ENCODE measurements at places on chromosomes 5 and 9.

DNA sequence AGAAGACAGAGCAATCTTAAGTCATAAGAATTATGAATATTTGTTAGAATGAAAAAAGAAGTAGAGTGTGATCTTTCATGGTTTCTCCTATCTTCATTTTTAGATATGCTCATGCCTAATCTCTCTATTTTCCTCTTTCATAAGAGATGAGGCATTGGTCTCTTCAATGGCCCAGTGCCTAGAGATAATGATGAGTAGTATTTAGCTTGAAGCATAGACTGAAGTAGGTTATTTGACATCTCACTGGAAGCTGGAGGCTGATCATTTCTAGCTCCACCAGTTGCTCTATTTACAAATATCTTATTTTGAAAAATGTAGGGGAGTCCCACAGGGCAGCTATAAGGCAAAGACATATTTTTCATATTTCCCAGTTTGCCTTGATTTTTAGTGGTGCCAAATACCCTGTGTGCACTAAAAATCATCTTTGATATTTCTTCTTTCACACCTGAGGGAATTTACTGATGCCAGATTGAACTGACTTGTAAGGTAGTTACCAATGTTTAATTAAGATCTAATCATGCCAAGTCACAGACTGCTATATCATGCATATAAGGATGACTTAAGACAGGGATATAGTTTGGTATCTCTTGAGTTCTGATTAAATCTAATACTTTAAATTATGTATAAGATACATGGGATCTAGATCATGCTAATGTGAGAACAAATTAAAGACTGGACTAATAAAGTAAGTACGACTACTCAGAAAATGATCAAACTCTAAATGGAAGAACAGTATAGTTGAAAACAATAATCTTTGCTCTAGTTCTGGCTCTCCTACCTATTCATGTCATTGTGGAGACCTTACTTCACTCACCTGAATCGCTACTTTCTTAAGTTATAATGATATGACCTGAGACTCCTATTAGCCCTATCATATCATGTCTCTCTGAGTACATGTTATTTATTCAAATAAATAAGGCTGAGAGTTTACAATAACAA is 108.2 kb upstream of the IFNE start:
- no peak for DNase-seq

GRCh38 chr9:38074441-38074961 is 5.5 kb upstream of the SHB start:
- DNase-seq = no peak

DNA sequence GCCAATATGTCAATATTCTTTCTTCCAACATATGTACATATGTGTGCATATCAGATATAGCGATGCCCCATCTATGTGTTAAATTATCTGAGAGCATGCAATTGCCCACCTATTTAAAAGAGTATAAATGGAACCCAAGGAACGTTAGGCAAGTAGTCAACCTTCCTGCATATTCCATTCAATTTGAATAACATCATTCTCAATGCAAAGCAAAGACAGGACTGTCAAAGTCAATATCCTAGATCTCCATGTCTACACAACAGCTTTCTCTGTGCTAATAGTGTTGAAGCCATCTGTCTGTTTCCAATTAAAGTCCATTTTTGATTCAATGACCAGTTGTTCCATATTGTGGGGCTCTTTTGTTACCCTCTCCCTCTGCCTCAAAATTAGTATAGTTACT is 85.3 kb upstream of the COX7C start:
- DNase-seq = no peak

GRCh38 chr5:117494188-117494587 is 919.6 kb upstream of the SEMA6A start:
- no peak for DNase-seq

- DNase-seq = no peak
These were observed 119.7 kb upstream of the SPATA31C2 start for GRCh38 chr9:88258024-88258423.

GRCh38 chr5:81391-82021 is 10.5 kb upstream of the PLEKHG4B start:
- no peak for DNase-seq

GRCh38 chr9:130088051-130088450 is 34.3 kb downstream of the GPR107 start:
- DNase-seq = no peak

- DNase-seq = no peak
These were observed 34.0 kb upstream of the HAND1 start for GRCh38 chr5:154511984-154512383.

DNA sequence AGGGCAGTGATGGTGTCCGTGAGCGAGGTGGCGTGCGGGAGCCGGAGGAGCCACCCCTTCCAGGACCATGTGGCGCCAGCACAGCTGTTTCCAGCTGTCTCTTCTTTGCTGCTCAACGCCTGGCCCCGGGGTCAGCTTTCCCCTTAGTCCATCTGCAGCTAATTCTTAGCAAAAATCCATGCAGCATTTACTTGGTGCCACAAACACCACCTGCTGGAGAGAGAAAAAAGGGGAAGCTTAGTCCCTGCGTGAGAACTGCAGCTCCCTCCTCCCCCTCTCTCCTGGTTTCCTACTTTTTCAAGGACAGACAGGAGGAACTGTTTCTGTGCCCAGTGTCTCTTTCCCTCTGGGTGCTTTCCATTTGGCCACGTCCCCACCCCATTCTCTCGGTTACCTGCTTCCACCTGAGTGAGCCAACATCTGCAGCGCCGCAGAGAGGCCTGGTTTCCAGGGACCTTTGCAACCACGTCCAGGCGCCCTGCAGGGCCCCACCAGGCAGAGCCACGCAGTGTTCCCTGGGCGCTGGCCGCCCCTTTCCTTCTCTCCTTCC is 3.4 kb downstream of the SLC6A19 start:
- peak; percentile 47 for DNase-seq

DNA sequence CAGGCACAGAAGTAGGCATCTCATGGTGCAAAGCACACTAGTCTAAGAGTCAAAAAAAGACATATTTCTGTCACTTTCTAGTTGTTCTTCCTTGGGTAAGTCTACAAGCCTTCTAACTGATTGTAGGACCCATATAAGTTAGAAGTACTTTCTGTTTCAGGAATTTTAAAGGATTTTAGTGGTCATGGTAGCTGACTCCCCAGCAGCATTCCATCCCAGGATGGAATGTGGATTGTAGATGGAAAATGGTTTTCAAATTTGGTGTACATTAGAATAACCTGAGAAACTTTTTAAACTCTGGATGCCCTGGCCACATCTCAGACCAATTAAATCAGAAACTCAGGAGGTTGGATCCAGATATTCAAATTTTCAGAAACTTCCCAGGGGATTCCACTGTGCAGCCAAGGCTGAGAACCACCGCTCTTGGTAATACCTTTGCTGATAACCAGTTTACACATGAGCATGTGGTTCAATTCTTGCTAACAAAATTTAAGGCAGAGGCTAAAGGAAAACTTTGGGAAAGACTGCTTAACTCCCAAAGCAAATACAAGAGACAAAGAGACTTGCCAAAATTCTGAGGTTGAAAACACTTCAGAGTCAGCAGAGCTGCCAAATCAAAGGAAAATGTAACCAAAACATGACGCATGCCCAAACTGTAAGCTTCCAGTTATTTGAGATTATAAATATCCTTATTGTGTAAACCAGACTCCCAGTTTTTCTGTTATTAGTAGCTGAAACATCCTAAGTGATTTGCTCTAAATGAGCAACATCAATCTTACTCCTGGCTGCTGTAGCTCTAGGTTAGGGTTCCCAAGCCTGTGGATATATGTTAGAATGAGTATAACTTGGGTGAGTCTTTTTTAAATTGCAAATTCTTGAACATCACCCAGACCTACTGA is 145.4 kb upstream of the MTAP start:
- DNase-seq = no peak

DNA sequence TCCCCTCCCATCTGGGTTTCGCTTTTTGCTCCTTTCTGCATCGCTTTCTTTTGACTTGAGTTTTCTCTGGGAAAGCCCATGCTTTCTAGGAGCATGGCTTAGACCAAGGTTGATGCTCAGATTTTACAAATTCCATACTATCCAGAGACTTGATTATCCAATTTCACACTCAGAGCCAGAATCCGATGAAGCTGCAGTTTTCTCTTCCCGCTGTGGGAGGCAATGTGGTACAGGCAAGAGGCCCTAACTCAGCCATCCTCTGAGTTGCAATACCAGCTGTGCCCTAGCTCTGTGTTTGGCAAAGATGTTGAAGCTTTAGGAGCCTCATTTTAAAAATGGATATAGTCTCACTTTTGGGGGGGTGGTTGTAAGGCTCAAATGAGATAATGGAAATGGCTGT is 85.1 kb downstream of the BRINP1 start:
- no peak for DNase-seq

- DNase-seq = no peak
These were observed 13.6 kb downstream of the C9orf57 start for GRCh38 chr9:72046630-72047456.

GRCh38 chr5:42872865-42873264 is 61.2 kb upstream of the SELENOP start:
- DNase-seq = no peak

- no peak for DNase-seq
These were observed 65.8 kb downstream of the TSTD2 start for GRCh38 chr9:97567182-97567893.

DNA sequence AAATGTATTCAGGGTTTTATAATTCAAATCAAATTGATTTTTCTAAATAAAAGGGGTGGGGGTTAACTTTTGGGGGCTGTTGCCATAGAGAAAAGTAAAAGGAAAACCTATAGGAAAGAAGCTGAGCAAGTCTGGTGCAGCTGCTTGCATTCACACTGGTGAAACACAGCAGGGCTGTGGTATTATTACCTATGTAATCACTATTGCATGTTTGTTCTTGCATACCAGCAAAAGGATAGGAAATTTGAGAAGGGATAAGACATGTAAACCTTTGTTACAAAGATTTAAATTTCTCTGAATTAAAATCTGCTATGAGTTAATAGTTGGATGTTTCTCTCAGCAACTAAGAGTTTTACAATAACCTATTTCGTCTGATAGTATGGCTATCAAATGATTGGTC is 346.7 kb downstream of the EFNA5 start:
- no peak for DNase-seq

Data from BE2C (cell line).